Cerebellum (tissue), 4 donors: ENCODE measurements at places on chromosomes 5 and 9.

GRCh38 chr5:74103131-74104023, 477.4 kb downstream of the ARHGEF28 start:
- DNase-seq = no peak

- DNase-seq = no peak
Measured at GRCh38 chr5:169566202-169566601, 17.4 kb upstream of the SPDL1 start.

DNA sequence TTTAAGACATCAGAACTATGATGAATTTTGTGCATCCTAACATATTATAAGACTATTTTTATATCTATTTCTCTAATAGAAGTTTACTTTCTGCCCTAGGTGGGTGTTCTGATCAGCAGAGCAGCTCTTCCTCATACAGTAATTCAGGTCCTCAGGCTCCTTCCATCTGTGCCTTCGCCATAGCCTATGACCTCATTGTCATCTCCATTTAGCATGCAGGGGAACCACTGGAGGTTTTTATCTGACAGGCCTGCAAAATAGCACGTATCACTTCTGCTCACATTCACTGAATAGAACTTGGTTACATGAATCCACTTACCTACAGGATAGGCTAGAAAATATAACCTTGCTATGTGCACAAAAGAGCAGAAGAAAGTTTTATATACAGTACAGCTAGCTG, 159.4 kb upstream of the CCNH start:
- DNase-seq = no peak

DNA sequence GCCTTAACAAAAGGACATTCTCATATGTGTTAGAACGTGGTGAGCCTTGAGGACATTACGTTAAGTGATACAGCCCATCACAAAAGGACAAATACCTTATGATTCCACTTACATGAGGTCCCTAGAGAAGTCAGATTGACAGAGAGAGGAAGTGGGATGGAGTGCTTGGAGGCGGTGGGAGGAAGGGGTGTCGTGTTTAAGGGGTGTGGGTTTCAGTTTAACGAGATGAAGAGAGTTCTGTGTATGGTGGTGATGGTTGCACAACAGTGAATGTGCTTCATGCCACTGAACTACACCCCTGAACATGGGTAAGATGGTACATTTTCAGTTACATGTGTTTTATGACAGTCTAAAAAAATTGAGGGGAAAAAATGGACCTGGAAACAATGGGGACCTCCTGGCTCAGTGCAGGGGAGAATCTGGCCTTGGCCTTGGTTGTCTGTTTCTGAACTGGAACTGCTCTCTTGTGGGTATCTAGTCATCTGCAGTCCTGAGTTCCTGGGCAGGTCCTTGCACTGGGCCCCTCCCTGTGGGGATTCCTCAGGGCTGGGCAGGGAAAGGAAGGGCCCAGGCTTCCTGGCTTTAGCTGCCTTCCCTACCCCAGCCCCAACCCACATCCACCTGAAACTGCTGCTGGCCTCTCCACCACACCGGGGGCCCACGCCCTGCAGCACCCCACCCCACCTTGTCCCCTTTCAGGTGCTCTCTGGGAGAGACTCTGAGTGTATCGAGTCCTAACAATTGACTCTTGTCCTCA, 17.8 kb downstream of the LRRC8A start:
- no peak for DNase-seq

GRCh38 chr9:74874220-74874619, 13.5 kb downstream of the TRPM6 start:
- DNase-seq = no peak

- DNase-seq = no peak
Measured at GRCh38 chr5:124825983-124826337, 79.5 kb upstream of the ZNF608 start.

DNA sequence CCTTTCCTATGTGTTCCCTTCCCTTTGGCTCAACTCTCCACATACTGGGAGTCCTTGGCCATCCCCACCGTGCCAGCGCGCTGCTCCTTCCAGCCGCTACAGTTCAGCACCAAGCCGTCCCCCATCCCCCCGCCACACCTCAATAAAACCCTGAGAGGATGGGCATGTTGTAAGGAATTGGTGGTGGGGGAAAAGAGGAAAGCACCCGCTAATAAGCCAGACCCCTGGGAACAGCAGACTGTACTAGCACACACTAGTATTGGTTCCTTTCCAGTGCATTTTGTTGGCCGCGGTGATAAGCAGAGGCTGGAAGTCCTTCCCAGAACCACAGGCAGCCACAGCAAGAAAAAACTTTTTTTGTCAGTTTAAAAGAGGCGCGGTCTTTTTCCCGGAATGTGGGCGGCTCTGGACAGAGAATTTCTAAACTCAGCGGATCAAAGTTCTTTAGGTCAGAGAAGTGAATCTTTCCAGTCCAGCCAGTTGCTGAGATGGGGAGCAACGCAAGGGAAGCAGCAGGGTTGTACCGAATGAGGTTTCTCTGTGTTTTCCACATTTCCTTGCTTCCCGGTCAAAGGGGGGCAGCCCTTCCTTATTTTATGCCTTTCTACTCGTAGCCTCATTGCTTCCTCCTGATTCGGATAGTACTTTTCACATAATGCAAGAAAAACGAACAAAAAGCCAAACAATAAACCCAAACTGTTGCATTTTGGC, 2.1 kb downstream of the CHSY3 start:
- no peak for DNase-seq

DNA sequence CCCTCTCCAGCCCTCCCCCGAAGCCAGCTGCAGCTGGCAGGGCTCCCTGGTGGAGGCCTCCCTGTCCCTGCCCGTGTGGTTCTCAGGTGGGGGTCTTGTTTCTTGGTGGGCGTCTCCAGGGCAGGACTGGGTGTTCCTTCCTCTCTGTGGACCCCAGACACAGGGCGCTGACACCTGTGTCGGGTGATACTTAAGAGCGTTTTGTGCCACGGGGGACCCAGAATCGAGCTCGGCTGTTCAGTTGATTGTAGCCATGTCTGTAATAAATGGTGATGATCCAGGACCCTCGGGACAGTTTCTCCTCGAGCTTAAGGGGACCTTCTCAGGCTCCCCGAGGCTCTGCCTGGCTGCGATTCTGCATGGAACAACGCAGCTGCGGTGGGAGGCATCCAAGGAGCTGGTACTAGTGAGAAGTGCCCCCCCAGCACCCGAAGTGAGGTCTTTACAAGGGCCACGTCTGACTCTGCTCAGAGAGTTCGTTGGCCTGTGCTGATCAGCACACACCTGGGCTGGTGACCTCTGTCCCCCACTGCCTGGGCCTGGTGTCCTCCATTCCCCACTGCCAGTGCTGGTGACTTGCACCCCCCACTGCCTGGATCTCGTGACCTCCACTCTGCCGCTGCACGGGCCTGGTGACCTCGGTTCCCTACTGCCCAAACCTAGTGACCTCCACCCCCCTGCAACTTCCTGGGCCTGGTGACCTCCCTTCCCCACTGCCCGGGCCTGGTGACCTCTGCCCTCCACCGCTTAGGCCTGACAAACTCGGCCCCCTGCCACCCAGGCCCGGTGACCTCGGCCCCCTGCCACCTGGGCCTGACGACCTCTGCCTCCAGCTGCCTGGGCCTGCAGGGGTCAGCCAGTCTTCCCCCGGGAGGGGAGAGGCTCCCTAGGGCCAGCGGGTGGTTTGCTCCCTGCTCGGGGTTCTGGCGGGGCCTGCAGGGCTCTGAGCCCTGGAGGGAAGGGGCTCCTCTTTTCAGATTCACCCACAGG, 36.0 kb downstream of the NDUFS6 start:
- no peak for DNase-seq

DNA sequence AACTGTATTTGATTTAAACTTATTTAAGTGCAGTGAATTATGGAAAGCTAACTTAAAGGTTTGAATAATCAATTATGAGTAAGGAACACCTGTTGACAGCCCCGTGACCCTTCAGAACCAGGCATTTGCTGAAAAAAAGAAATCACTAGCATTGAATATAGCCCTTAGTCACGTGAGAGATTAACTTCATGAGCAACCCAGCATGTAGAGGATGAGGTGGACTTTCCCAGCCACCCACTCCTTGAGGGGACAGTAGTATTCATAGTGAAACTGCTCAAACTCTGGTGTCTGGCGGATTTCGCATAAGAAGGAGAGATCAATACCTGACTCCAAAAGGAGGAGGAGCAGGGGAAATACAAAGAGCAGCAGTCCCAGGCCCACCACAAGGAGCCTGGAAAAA, 184.8 kb upstream of the RASEF start:
- DNase-seq = no peak

GRCh38 chr9:113568081-113568435, 104.5 kb downstream of the RGS3 start:
- no peak for DNase-seq

DNA sequence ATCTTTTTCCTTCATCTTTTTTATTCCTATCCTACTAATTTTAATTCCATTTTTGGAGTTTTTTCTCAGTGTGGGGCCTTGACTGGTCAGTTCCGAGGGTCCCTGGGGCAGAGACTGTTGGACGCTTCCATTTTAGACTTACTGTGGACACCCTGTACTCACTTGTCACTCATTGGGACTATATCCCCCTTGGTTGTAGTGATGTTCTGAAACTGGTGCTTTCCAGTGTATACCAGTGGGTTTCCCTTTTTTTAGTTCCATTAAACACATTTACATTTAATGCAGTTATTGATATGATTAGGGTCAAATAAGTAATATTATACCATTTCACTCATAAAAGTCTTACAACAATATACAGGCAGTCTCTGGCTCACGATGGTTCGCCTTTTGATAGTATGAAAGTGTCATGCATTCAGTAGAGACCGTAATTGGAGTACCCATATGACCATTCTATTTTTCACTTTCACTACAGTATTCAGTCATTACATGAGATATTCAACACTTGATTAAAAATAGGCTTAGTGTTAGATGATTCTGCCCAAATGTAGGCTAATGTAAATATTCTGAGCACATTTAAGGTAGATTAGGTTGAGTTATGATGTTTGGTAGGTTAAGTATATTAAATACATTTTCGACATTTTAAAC, 46.0 kb downstream of the CNOT6 start:
- no peak for DNase-seq

GRCh38 chr5:73815631-73816030, 189.6 kb downstream of the ARHGEF28 start:
- no peak for DNase-seq

GRCh38 chr9:37675661-37676060, 24.9 kb downstream of the FRMPD1 start:
- no peak for DNase-seq

DNA sequence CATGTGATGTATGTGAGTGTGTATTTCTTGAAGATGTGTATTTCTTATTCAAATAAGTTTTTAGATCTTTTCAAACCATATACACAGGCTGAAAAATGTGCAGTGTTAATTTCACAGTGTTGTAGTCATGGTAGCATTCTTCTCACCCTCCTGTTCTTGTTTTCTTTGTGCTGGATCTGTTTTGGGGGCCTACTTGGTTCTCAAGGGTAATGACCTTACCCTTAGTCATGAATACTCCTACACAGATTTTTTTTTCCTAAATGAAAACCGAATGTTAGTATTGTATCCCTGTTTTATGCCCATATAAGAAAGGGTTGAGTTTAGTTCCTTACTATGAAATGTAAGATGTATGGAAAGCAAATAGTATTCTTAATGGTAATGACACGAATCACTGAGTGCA, 88.0 kb downstream of the SLC44A1 start:
- no peak for DNase-seq

DNA sequence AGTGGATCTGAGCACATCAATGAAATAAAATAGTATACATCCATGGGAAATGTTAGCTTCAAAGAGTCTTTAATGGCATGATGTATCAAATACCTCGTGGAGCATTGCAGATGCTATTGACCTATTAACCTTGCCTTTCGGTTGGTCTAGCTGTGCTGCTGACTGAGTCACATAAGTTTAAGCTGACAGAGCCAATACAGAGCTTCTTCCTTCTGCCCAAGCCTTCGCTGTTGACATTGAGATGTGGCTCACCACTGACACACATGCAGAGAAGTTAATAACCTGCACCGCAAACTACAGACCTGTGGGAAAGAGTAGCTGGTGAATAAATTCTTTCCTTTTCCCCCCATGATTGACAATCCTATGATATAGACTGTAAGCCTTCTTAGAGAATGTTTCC, 78.2 kb downstream of the LURAP1L start:
- no peak for DNase-seq

DNA sequence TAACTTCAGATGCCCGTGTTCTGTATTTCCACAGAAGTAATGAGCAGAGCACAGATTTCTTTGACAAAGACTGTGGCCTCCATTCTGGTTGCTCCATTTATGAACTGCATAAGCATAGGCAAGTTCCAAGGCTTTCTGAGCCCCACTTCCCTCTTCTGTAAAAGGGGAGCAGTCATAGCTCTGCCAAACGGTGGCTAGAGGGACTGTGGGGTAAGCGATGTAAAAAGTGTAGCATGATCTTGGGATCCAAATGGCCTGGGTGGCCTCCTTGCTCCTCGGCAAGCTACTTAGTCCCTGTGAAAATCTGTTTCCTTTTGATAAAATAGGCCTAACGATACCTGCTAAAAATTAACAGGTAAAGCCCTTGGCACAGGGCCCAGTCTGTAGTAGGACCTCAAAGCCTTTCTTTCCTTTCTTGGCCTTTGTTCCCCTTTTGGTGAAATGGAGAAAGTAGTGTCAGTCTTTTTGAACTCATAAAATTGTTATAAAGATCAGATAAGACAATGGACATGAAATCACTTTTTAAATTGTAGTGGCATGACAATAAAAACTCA, 646.6 kb downstream of the ACTL7B start:
- no peak for DNase-seq

- no peak for DNase-seq
Measured at GRCh38 chr5:65895891-65896290, 30.5 kb upstream of the ERBIN start.

GRCh38 chr5:178182158-178182876, 4.9 kb downstream of the GMCL2 start:
- no peak for DNase-seq

DNA sequence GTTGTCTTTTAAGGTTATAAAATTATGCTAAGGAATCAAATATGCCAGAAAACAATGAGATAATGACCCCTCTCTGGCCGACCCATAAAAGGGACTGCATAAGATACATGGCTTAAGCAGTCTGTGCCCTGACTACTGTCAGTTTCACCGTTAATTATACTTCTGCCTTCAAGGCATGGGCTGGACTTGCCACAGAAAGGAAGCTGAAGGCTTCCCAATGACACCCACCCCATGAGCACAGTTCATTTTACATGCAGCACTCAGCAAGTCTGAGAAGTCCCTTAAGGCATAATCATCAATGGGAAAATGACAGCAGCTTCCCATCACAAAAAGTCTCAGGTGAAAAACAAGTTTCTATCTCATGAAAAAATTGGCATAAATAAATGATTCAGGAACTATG, 175.6 kb downstream of the GLIS3 start:
- no peak for DNase-seq

DNA sequence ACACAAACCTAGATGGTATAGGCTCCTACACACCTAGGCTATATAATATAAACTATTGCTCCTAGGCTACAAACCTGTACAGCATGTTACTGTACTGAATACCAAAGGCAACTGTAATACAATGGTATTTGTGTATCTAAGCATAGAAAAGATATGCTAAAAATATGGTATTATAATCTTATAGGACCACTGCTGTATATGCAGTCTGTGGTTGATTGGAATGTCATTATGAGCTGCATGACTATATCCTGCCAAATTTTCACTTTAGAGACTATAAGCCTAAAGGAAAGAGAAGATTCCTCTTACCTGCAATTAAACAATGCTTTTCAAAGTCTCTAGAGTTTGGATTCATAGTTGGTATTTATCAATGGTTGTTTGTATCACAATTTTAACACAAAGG, 24.7 kb upstream of the ACOT12 start:
- no peak for DNase-seq
